ENCODE measurements at places on chromosomes 11 and 22.

GRCh38 chr22:44926124-44926475, 83.7 kb downstream of the PHF21B start:
- DNase-seq = no peak

GRCh38 chr22:39900306-39901227, at the start of gene GRAP2:
TSS of gene GRAP2 (plus strand) at chr22:39901084. CDS start at chr22:39947107, 46,023 bp downstream.
- peak; percentile 54 for DNase-seq

DNA sequence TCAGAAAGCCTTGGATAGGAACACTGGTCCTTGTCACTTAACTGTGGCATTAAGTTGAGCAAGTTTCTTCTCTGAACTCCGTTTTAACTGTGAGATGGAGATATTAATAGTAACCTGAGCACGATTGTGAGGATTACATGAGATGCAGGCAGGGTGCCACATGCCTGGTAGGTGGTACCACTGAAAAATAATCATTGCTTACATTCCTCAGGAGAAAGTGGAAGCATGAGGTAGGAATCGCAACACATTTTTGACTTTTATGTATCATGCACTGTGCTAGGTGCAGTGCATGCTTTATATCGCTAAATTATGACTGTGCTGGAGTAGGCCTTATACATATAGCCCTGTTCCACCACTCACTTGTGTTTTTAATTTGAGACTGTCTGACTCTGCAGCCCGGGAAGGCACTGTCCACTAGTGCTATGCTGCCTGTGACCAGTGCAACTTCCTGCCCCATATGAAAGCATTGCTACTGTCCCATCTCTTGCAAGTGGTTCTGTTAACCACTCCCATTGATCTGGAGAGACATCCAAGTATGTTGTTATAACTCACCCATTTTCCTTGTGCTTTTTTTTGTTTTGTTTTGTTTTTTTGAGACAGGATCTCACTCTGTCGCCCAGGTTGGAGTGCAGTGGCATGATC, 1.0 kb downstream of the UQCR10 start:
- no peak for DNase-seq

DNA sequence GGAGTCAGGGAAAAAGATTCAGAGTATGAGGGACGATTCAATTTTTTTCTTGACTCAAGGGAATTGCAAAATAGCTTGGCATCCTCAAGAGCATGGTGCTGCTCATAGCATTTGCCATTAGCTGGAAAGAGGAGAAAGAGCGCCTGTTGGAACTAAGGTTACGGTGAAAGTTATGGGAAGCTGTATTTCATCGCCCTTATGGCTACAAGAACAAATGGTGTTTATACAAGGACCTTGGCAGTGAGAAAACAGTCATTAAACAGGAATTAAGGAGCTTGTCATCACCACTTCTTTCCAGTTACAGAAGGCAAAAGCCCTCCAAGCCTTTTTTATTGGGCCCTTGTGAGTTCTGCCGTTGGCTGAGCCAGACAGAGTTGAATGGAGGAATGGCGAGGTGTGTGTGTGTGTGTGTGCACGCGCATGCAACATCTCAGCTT, 74.2 kb downstream of the ALX4 start:
- no peak for DNase-seq

GRCh38 chr11:104970756-104971155, 2.4 kb upstream of the CASP4 start:
- no peak for DNase-seq

GRCh38 chr22:41273128-41273527, 12.9 kb downstream of the RANGAP1 start:
- DNase-seq = no peak

Measured in activated naive CD4-positive, alpha-beta T cell treated with anti-CD3 and anti-CD28 coated beads, Interleukin-2, amount 50 U/mL, for 16 hours (primary cell).